T-helper 2 cell (primary cell): ENCODE measurements at places on chromosomes 13 and 19.

DNA sequence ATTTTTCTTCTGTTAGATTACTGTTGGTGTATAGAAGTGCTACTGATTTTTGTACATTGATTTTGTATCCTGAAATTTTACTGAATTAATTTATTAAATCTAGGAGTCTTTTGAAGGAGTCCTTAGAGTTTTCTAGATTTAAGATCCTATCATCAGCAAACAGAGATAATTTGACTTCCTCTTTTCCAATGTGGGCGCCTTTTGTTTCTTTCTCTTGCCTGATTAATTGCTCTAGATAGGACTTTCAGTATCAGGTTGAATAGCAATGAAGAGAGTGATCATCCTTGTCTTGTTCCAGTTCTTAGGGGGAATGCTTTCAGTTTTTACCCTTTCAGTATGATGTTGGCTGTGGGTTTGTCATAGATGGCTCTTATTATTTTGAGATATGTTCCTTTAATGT, 5.6 kb upstream of the CD33 start:
- no peak for DNase-seq

DNA sequence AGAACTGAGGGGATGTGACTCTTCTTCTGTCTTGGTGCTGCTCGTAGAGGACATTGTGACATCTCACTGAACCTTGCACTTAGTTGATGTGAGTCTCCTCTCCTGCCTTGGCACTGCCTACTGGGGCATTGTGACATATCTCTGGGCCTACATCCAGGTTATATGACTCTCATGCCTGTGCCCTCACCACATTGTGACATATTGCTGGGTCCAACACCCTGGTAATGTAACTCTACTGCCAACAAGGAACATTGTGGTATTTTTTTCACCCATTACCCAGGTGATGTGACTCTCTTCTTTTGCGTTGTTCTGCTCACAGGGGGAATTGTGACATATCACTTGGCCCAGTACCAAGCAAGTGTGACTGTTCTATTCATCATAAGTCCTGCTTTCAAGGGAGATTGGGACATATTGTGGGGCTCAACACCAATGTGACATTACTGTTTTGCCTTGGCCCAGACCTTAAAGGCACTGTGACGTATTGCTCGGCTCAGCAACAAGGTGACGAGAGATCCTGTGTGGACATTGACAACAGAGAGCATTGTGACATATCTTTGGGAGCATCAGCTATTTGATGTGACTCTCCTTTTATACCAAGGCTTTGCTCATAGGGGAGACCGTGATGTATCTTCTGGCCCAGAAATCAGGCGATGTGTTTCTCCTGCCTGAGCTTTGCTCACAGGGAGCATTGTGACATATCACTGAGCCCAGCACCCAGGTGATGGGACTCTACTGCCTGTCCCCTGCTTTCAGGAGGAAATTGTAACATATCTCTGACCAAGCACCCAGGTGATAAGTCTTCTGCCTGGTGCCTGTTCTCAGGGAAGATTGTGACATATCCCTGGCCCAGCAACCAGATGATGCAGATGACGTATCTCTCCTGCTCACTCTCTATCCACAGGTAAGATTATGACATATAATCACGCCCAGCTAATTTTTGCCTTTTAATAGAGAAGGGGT, 12.2 kb upstream of the ZNF429 start:
- no peak for DNase-seq

DNA sequence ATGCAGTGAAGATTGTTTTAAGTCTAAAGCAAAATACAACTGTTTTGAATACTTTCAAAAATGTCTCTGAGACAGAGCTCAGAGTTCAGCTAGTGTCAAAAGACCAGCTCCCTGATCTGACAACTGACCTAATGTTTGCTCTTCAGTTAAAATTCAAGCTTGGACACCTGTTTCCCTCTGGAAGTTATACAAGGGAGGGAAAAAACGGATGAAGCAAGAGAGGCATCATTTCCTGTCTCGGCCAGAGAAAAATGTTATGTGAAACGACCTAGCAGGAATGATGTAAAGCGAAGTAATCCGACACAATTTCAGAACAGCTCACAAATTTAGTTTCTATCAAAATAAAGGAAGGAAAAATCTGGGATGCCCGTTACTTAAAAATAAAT, 59.4 kb downstream of the ZAR1L start:
- no peak for DNase-seq

DNA sequence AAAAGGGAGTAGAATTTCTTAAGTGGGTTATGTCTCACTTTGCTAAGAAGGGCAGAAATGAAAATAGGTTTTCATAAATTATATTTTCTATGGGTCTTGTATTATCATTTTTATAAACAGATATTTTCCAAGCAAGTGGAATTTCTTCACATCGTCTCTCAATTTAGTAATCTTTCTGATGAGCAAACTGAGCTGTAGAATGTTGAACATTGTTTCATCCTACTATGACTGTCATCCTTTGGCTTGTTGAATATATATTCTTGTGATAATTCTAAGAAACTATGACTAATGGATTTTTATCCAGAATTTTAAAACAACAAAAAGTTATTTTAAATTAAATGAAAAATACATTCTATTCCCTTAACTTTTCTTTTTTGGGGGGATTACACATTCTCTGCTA, 313.8 kb downstream of the ENOX1 start:
- no peak for DNase-seq
